ENCODE measurements at places on chromosomes 11 and 22. TPM values are rescaled to one million over a fixed set of nuclear protein-coding genes. Genes with fewer than 3 reads are reported as not detected.

Gene VSIG10L2
- 0.31 TPM for total RNA-seq

- no peaks in the 10 kb centered on the region for H3K27me3 ChIP-seq
- no peaks in the 10 kb centered on the region for H3K36me3 ChIP-seq
- no peaks in the 10 kb centered on the region for H3K4me1 ChIP-seq
Measured at GRCh38 chr11:25214535-25215176, 717.8 kb downstream of the LUZP2 start.

GRCh38 chr11:105719073-105719822 lies 109.4 kb downstream of the GRIA4 start:
- DNase-seq = no peak
- peak overlapping the region; percentile 18 for H3K4me3 ChIP-seq
- no peaks in the 10 kb centered on the region for H3K27me3 ChIP-seq
- H3K27ac ChIP-seq = no peak overlapping the region

DNA sequence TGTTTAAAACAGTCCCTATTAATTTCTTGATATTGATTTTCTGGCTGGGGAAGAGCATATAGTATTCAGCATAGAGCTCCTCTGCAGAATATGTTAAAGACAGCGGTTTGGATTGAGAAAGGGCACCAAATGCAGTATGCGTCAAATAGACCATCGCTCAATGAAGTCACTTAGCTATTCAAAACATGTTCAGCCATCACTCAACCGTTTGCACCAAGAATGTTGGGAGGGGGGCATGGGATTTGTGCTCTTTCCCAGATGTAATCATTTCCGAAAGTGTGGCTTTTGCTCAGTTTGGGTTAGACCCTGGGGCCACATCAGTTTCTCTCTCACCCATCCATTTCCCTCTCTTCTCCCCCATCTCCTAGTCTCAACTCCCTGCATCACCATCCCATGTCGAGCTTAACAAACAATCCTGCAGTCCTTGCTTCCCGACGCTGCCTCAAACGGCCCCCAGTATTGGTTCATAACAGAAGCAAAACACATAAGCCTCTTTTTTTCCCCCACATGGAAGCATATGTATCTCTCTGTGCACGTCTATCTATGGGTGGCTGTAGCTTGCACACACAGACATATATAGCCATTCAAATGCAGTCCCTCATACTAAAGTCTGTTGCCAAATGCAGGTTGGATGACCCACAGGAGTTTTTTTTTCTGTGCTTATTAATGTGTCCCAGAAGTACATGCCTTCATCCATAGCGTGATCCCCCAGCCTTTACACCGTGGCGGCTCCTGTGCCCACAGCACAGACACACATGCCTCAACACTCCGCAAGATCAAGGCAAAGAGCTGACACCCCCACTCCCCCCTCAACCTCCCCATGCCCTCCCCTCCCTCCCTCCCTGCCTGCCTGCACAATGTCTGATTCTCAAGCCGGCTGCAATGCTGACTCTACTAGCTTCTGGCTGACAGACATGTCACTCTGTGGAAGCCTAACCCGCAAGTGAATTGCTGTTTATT lies 2.6 kb downstream of the CACNG2 start:
- no peak for DNase-seq
- H3K4me3 ChIP-seq = no peak overlapping the region
- H3K4me1 ChIP-seq = no peaks in the 10 kb centered on the region

GRCh38 chr11:34523053-34523452 lies 9.5 kb upstream of the ELF5 start:
- peaks cover 10% of the 10 kb centered on the region for H3K4me1 ChIP-seq
- no peaks in the 10 kb centered on the region for H3K36me3 ChIP-seq
- H3K27me3 ChIP-seq = no peaks in the 10 kb centered on the region
- peak overlapping the region; percentile 62 for H3K27ac ChIP-seq

GRCh38 chr11:129969920-129970319 lies 32.7 kb downstream of the PRDM10 start:
- peaks cover 5% of the 10 kb centered on the region for H3K36me3 ChIP-seq
- H3K4me3 ChIP-seq = no peak overlapping the region
- no peak overlapping the region for H3K27ac ChIP-seq
- no peaks in the 10 kb centered on the region for H3K27me3 ChIP-seq
- peaks cover 34% of the 10 kb centered on the region for H3K4me1 ChIP-seq

DNA sequence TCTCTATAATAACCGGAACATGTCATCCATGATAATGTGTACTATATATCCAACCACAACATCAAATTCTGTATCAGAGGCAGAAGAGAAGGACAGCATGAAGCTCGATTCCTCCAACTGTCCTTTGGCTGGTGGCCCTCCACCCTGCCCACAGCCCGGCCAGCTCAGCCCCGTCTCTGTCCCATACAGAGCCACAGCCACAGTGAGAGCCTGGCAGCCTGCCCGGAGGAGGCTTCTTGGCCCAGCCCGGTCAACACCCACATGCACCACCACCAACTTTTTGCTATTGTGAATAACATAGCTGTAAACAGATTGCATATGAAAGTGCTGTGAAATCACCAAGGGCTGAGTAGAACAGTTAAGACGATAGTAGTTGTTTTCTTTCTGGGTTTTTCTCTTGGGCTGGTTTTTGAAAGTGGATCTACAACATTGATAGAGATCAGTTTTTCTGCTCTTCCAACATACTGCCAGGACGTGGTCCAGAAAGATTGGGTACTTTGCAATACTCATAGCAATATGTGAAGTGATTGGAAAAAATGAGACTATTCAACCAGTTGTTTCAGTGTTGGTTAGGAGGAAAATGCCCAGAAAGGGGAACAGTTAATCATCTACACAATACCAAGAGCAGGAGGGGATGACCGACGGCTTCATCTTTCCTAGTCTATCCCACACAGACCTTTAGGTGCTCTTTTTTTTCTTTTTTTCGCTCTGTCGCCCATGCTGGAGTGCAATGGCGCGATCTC lies 6.9 kb upstream of the TUBA8 start:
- no peak overlapping the region for H3K4me3 ChIP-seq
- H3K27me3 ChIP-seq = no peaks in the 10 kb centered on the region
- H3K27ac ChIP-seq = no peak overlapping the region
- H3K36me3 ChIP-seq = peaks cover 7% of the 10 kb centered on the region

DNA sequence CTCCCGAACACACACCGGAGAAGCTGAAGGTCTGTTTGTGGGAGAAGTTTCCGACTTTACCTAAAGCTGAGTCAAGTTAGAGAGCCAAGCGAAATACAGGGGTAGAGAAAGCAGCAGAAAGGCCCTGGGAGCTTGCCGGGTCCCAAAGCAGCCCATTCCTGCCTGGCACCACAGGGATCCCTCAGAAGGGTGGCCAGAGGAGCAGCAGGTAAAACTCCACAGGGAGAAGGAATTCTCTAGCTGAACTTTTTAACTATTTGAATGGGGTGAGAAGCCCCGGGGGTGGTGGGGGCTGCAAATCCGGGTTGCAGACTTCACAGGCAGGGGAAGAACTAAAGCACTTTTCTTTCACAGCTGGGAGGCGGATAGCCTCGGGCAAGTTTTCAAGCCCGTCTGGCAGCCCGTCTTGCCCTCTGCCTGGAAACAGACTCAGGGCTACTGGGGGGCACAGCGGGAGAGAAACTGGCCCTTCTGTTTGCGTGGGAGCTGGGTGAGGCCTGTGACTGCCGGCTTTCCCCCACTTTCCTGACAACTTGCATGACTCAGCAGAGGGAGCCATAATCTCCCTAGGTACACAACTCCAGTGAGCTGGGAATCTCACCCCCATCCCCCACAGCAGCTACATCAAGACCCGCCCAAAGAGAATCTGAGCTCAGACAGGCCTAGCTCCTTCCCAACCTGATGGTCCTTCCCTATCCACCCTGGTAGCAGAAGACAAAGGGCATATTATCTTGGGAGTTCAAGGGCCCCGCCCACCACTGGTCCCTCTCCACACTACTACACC lies 311.0 kb downstream of the SBF2 start:
- no peaks in the 10 kb centered on the region for H3K4me1 ChIP-seq
- H3K27me3 ChIP-seq = no peaks in the 10 kb centered on the region
- no peak for DNase-seq

DNA sequence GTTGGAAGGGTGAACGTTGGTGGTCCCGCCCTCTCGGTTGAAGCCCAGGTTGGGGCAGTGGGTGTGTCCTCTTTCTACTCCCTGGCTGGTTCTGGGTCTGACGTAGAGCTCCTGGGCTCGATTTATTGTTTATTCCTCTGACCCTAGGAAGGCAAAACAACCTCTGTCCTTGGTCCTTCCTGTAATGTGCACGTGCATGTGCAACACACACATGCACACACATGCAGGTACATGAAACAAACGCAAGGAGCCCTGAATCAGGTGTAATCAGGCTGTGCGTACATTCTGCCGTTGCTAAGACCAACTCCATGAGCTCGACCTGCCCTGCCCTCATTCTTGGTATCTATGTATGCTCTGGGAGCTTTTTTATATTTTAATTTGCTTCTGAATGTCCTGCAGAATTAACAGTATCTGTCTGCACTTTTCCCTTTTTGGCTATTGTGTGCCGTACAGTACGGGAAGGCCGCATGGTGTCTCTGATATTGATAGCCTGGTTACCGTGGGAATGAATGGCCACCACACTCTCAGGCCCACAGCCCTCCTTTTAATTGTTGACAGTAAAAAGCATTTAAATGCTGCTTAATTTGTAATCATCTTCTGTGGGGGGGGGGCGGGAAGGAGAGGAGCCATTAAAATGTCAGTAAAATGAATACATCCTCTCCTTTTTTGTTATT lies 66.0 kb upstream of the NNMT start:
- H3K27ac ChIP-seq = no peak overlapping the region
- H3K36me3 ChIP-seq = no peaks in the 10 kb centered on the region

Gene C11orf65
- total RNA-seq = 0.70 TPM
